ENCODE measurements at places on chromosomes 2 and 18.

- no peak for DNase-seq
Observed at GRCh38 chr2:27870724-27871123, 19.5 kb downstream of the RBKS start.

DNA sequence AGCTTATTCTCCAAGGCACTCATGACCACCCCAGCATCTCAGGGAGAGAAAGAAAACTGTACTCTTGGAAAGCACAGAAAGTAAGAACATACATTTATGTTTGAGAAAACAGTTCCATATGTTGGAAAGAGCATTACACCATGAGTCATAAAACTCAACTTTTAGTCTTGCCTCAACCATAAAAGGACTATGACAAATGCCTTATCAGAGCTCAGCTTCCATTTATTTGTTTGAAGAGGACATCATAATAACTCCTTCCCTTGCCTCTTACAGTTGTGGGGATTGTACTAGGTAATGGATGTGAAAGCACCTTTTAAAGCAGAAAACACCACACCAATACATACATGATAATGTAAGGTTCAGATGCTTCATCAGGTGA, 370.8 kb downstream of the LNPK start:
- DNase-seq: no peak

- no peak for DNase-seq
Observed at GRCh38 chr2:70753902-70754301, 14.1 kb downstream of the ADD2 start.

DNA sequence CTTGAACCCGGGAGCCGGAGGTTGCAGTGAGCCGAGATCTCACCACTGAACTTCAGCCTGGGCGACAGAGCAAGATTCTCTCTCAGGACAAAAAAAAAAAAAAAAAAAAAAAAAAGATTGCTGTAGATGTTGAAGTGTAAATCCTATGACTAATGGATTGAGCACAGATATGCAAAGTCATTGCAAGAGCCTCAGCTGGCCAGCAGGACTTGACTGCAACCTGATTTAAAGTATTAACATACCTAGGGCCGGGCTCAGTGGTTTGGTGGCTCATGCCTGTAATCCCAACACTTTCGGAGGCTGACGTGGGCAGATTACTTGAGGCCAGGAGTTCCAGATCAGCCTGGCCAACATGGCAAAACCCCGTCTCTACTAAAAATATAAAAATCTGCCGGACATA, 103.4 kb upstream of the MSH2 start:
- DNase-seq: no peak

- DNase-seq: no peak
Observed at GRCh38 chr2:171436307-171436706, 2.3 kb downstream of the DCAF17 start.

DNA sequence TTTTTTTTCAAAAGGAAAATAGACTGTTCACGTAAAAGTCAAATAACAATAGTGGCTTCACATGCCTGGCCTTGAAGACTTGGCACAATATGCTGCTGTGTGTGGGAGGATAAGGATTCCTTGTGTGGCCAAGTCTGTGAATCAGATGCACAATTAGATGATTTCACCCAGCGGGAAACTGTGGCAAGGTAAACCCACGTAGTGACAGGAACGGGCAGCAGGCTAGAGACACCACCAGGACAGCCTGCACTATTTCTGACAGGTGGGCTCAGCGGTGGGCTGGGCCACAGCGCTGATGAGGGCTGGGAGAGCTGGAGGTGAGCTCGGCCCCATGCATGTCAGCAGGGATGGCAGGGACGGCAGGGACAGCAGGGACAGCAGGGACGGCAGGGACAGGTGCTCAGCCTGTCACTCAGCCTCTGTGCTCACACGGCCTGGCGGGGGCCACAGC, 21.6 kb downstream of the SNORC start:
- DNase-seq: no peak

GRCh38 chr2:17915099-17915498, 36.6 kb downstream of the KCNS3 start:
- DNase-seq: no peak

- DNase-seq: no peak
Observed at GRCh38 chr18:44602845-44603244, 77.8 kb upstream of the SETBP1 start.

- no peak for DNase-seq
Observed at GRCh38 chr2:9993488-9994165, 42.1 kb downstream of the GRHL1 start.

- no peak for DNase-seq
Observed at GRCh38 chr2:197011021-197011417, 84.5 kb upstream of the PGAP1 start.

- no peak for DNase-seq
Observed at GRCh38 chr2:200795028-200795440, 16.7 kb upstream of the BZW1 start.

DNA sequence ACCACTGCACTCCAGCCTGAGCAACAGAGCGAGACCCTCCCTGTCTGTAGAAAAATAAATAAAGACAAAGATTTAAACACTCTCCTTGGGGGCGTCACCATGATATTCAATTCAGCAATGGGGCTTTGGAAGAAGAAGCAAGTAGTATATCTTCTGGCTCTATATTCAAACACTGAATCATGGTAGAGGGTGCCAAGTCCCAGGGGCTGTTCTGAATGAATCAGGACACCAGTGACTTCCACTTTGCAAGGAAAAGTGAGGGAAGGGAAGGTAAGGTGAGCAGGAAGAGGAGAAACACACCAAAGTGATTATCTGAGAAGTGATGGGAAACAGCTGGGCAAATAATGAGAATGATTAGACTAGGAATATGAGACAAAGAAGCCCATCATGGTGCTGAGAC, 80.5 kb downstream of the AAK1 start:
- DNase-seq: no peak

GRCh38 chr2:118645876-118646275, 201.6 kb downstream of the EN1 start:
- DNase-seq: no peak

DNA sequence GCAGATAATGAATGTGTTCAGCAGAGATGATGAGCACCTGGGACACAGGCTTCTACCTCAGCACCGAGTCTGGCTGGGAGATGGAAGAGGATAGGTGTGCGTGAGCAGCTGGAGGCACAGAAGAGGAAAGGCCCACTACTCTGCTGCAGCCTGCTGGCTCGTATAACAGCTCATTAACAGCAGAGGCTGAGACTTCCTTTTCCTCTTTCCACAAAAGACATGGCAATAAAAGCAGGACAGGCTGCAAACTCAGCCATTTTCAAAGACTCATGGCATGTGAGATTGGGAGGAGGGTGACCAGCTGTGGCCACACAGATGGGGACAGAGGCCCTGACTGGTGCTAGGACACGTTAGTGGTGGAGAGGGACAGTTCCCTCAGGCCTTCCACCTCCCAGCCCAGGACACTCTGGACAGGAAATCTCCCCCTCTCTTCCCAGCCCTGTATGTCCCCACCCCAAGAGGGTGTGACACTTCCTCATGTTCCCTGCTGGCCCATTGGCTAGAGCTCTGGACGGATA, 60.3 kb downstream of the CACNB4 start:
- DNase-seq: no peak

GRCh38 chr18:44320619-44321460, 359.8 kb upstream of the SETBP1 start:
- DNase-seq: no peak

GRCh38 chr2:53445383-53446070, 322.1 kb upstream of the CHAC2 start:
- DNase-seq: no peak

DNA sequence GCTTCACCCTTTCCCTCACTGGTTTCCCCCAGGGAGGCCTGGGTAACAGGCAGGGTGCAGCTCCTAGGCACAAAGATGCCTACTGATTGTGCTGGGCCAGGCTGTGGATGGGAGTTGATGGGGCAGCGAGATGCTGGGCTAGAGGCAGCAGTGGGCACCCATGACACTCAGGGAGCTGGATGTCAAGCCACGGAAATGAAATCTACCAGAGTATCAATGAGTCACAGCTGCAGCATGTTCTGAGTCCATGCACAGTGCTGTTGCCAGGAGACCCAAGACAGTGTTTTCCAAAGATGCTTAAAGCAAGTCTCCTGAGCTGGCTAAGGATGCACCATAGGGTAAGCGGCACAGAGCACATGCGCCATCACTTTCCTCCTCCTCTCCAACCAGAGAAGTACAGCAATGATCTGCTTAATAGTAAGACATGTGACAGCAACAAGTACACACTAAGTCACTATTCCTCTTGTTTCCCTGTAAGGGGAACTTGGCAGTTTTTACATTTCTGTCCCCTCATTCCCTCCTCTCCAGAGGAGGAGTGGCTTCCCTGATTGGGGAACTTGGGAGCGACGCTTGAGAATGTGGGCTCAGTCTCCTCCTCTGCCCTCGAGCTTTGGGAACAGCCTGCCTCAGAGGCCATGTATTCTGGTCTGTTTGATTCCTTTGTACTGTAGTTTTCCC, 57.2 kb downstream of the CDC42EP3 start:
- DNase-seq: no peak

Measured in activated naive CD8-positive, alpha-beta T cell treated with anti-CD3 and anti-CD28 coated beads, Interleukin-2, amount 10 ng/mL, durations not matched to agents 7 days and 5 days (primary cell).